ENCODE measurements at places on chromosomes 12 and 14.

- no peak for DNase-seq
Observed at GRCh38 chr14:103089386-103090335, 4.9 kb upstream of the EXOC3L4 start.

GRCh38 chr12:125983094-125983783 lies 918.0 kb downstream of the AACS start:
- no peak for DNase-seq

GRCh38 chr12:34390846-34391700 lies 368.8 kb downstream of the ALG10 start:
- DNase-seq, result no peak

DNA sequence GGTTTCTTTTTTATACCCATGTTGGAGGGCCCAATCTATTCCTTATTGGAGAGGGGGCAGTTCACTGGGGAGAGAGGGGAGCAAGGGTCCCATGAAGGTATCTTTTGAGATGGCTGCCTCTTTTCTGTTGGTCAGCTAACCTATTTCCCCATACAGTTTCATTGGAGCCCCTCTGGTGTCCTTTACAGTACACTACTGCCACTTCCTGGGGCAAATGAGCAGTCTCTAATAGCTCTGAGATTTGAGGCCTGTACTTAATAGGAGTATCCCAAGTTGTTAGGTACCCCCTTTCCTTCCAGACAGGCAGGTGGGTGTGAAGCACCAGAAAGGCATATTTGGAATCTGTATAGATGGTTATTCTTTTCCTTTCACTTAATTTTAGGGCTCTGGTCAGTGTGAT lies 41.3 kb upstream of the RNU6-8 start:
- peak; percentile 26 for DNase-seq

DNA sequence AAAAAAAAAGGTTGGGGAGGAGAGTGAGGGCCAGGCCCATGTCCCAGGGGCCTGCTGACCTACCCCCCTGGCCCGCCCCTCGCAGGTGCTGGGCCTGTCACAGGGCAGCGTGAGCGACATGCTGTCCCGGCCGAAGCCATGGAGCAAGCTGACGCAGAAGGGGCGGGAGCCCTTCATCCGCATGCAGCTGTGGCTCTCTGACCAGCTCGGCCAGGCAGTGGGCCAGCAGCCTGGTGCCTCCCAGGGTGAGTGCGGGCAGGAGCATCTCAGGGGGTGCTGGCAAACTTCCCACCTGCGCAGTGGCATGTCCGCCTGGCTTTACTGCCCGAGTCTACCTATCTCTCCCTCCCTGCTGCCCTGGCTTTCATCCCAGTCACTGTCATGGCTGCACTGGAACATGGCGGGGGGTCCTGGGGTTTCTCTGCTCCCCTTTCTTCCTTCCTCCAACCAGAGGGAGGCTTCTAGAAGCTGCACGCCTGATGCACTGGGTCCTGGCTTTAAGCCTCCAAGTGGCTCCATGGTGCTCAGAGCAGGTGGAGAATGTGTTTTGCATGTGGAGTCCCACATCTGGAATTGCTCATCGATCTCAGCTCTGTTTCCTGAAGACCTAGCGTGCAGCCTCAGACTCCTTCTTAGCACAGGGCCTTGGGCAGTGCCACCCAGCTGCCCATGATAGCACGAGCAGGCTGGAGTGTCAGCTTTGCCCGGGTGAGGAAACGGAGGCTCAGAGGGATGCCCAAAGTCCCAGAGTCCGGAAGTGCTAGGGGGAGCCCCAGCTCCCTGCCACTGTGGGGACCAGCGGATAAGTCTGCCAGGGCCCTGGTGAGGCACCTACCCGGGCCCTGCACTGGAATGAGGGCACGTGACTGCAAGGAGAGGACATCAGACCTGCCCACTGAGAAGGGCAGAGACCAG lies 46.3 kb downstream of the PHETA1 start:
- DNase-seq, result peak; percentile 7

- DNase-seq, result no peak
Observed at GRCh38 chr14:79281244-79282152, 929.8 kb downstream of the DIO2 start.
